ENCODE measurements at places on chromosomes 2 and 18. TPM values are rescaled to one million over a fixed set of nuclear protein-coding genes. Genes with fewer than 3 reads are reported as not detected.

- no peak for DNase-seq
Observed at GRCh38 chr2:42693688-42694479, 70.1 kb downstream of the OXER1 start.

GRCh38 chr18:42018831-42019230, 63.8 kb downstream of the PIK3C3 start:
- no peak for DNase-seq

DNA sequence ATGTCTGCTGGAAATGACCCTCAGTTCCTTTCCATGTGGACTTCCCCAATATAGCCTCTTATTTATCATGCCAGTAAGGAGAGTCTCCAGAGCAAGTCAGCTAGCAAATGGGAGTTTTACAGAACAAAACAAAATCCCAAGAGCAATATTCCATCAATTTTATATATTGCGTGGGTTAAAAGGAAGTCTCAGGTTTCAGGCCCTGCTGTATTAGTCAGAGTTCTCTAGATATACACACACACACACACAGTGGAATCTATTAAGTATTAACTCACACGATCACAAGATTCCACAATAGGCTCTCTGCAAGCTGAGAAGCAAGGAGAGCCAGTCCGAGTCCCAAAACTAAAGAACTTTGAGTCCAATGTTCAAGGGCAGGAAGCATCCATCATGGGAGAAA, 102.8 kb upstream of the MAP2 start:
- DNase-seq, result no peak

GRCh38 chr2:45154606-45155155, 145.4 kb upstream of the SIX2 start:
- DNase-seq, result no peak

GRCh38 chr2:45765728-45766254, 114.3 kb downstream of the PRKCE start:
- no peak for DNase-seq

- DNase-seq, result no peak
Observed at GRCh38 chr2:117833911-117834310, 19.4 kb downstream of the DDX18 start.

DNA sequence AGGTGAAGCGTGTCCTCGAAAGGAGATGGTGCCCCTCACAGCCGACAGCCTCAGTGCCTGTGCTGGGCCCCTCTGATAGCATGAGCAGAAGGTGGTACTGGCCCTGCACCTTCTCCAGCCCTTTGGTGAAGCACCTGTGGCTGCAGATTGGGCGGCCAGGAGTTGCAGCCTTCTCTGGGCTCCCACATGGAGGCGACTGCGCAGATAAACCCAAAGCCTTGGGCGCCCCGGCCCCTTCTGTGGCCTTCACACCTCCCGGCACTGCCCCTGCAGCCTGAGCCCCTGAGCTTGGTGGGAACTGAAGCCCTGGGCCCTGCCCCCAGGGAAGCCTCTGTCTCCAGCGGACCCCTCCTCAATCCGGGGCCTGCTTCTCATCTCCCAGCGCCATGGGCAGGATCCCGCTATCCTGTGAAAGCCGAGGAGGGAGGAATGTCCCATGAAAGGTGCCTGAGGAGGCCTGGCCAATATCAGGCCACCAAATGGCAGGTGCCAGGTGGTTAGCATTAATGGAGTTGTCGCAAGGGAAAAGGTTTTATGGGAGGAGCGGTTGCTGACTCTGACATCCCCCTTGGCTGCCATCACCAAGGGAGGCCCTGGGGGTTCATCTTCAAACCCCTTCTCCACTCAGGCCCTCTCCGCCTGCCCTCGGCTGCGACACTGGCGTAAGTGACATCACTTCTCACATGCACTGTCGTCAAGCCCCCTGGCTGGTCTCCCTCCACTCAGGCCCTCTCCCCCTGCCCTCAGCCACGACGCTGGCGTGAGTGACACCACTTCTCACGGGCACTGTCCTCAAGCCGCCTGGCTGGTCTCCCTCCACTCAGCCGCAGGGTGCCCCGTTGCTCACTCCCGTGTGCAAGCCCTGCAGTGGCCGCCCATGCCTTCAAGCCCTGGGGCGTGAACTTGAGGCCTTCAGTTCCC, 62.4 kb downstream of the DDX1 start:
- DNase-seq, result no peak

DNA sequence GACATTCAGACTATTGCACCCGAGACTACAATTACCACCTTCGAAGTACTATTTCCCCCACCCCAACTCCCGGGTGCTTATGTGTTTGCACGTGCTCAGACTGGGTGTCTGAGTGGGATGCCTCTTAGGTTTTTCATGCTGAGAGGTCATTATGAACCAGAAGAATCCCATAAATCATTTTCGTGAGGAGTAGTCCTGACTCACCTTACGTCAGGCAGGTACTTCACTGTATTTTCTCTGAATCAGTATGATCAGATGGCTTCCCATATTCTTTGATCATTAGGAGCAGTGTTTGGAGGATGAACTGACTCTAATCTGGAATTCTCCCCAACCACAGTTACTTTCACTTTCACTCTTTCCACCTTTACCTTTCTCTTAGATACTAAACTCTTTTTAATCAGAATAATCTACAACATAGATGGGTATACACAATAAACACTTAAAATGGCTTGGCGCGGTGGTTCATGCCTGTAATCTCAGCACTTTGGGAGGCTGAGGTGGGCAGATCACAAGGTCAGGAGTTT, 38.4 kb upstream of the STAT4 start:
- DNase-seq, result no peak

DNA sequence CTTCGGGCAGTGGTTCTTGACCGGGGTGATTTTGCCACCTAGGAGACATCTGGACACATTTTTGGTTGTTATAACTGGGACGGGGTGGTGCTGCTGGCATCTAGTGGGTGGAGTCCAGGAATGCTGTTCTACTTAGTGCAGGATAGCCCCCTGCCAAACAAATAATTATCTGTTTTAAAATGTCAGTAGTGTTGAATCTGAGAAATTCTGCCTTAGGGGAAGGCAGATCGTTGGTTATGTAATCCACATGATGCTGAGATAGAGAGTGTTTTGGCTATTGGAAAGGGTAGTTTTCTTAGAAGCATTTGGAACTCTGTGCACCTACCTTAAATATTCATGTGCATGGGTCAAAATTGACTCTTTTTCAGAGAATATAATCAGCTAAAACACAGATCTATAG, 199.0 kb downstream of the TPGS2 start:
- DNase-seq, result no peak

DNA sequence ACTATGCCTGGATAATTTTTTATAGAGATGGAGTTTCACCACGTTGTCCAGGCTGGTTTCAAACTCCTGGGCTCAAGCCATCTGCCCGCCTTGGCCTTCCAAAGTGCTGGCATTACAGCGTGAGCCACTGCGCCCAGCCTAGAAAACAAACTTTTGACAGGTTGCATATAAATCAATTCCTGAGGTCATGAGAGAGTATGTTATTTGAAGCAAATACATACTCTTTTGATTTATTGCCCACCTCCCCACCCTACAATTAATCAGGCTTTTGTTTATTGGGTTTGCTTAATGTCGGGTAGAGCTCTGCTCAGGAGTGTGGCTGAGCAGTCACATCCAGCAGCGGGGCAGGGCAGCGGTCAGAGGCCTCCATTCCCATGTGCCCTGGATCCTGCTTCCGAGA, 37.9 kb upstream of the ASB1 start:
- no peak for DNase-seq

GRCh38 chr2:85839461-85839860, 49.3 kb downstream of the ST3GAL5 start:
- no peak for DNase-seq

- peak; percentile 40 for DNase-seq
Observed at GRCh38 chr18:58362027-58362575, 266.8 kb downstream of the ALPK2 start.

DNA sequence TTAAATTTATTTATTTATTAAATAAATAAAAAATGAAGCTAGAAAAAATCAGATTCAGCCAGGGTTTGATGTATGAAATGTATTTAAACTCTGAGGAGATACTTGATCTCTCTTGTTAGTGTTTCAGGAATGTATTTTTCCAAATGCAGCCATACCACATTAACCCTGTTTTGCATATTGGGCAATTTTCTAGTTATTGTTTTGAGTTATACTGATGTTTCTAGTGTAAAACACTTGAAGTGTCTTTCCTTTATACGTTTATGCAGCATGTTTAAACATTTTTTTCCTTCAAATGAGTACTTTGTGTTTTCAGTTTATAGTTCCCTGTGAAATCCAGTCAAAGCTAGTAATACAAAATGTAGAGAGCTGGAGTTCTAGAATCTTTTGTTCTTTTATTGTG, 69.9 kb downstream of the WDR7 start:
- DNase-seq, result no peak

- DNase-seq, result no peak
Observed at GRCh38 chr2:56267415-56267788, 83.6 kb downstream of the CCDC85A start.

DNA sequence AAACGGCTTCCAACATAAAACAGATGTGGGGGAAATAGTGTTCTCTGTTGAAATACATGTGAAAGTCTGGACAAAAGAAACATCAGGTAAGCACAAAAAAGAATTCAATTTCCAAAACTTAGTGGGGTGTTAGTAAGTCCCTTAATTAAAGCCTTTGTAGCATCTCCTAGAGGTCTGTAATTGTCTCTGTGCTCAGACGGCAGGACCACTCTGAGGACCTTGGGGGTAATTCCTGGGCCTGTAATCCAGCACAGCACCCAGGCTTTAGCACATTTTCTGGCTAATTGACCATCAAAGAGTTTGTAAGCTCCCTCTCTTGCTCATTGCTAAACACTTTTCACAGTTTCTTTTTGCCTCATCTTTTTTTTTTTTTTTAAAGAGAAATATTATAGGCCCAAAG, 80.3 kb downstream of the FARSB start:
- no peak for DNase-seq

DNA sequence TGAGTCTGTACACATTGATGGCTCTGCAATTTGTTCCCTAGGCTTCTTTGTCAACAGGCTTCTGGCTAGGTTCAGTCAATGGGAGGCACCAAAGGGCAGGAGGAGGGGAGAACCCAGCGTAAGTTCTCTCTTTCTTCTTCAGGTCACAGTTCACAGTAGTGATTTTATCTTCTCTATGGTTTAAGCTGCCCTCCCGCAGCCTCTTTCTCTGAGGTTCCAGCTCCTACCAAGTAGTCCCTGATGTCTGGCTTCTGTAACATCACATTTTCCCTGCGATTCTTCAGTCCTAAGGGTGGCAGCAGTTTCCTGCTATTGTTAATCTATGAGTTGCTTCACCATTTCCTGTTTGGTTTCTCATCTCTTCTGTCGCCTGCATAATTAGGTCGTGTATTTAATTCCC, 107.4 kb downstream of the CPO start:
- no peak for DNase-seq

DNA sequence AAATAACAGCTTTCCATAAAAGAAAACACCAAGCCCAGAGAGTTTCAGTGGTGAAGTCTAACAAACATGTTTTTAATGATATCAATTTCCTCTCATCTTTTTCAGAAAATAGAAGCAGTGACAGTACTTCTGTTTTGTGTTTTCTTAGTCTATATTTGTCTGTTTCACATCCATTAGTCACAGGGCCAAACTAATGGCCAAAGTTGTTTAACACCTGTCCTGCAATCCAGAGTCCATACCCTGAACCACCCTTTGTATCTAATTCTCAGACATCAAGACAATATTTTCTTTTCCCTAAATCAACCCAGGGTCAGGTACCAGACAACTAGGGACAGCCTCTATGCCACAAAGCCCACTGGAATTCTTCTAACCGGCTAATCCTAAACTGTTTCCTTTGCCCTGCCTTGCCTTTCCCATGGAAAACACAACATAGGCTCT, 25.9 kb downstream of the TMSB10 start:
- DNase-seq, result no peak

GRCh38 chr18:41992703-41993102, 37.7 kb downstream of the PIK3C3 start:
- no peak for DNase-seq

DNA sequence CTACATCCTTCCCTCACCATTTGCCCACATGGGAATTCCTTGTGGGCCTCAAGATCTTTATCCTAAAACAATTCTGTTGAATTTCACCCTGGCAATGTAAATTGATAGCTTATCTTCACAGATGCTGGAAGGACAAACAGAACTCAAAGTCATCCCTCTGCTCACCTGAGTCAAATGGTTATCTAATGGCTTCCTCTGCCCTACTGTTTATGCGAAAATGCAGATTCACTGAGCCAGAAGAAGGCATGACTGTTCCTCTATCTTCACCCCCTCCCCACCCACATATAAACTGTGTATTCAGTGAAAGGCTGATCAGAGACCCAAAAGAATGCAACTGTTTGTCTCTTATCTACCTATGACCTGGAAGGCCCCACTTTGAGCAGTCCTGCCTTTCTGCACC, 43.9 kb upstream of the VWA3B start:
- DNase-seq, result no peak

DNA sequence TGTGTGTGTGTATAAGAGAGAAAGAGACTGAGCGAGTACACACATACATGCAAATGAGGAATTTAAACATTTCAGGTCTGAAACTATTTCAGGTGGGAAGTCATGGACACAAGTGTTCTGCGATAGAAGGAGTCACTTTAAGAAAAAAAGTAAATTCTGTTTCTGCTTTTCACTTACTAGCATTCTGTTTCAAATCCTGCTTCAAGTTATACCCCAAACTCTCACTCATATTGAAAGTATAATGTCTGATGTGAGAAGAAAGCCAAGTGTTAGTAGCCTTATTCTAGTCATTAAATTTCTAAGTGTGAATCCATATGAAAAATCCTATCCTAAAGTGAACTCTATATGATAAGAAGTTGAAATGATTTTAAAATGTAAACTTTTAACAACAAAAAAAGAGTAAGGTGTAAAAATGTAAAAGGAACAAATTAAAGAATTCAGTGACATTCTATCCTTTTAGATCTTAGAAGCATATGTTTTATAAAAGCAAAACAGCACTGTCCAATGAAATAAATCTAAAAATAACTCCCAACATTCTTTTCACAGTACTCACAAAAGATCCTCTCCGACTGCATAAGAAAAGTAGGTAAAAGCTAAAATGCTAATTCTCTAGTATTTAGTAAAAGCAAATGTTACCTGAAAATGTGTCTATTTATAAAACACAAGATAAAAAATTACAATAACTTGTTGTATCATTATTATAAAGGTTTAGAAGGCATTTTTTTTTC, 570.6 kb downstream of the ZEB2 start:
- no peak for DNase-seq

DNA sequence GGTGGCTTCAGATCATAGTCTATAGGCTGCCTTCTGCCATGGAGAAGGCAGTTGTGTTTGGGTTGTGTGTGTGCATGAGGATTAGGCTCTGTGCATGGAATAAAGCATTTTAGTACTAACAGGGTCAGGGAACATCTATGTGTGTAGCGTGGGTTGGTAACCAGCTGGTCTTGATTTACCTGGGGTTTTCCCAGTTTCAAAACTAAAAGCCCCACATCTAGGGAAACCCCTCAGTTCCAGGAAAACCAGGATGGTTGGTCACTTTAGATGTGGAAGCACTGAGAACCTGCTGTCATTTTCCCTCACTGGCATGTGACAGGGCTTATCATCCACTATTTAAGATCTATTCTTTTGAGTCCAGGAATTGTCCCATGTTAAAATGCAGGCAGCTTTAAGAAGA, 116.3 kb downstream of the POLE4 start:
- no peak for DNase-seq

The CKAP2L gene
- total RNA-seq, result 2.2 TPM

The CHAC2 gene
- total RNA-seq, result 5.3 TPM

The GAL3ST2 gene
- 0.16 TPM for total RNA-seq

The MOCOS gene
- total RNA-seq, result 0.16 TPM

The INHBB gene
- 5.0 TPM for total RNA-seq

The MGAT5 gene
- total RNA-seq, result 70.3 TPM

The SERPINB3 gene
- not detected for total RNA-seq

The MYL12A gene
- 49.9 TPM for total RNA-seq

The RFTN2 gene
- total RNA-seq, result 29.9 TPM

The VSNL1 gene
- 23.1 TPM for total RNA-seq

The ANKMY1 gene
- 5.6 TPM for total RNA-seq

The NEMP2 gene
- total RNA-seq, result 3.4 TPM
